ENCODE measurements at places on chromosomes 7 and 10. TPM values are rescaled to one million over a fixed set of nuclear protein-coding genes. Genes with fewer than 3 reads are reported as not detected.

The PDSS1 gene
- total RNA-seq = 14.9 TPM

The SH3PXD2A gene
- 0.60 TPM for total RNA-seq

The LRMDA gene
- 3.4 TPM for total RNA-seq

The MOGAT3 gene
- not detected for total RNA-seq

The BICC1 gene
- total RNA-seq = 23.5 TPM

The NUTM2E gene
- 0.26 TPM for total RNA-seq

The CACNB2 gene
- total RNA-seq = not detected

The SMKR1 gene
- 7.8 TPM for total RNA-seq

The DYNC1I1 gene
- 0.13 TPM for total RNA-seq

The MNX1 gene
- 4.2 TPM for total RNA-seq

The COL13A1 gene
- 0.21 TPM for total RNA-seq

The C10orf62 gene
- total RNA-seq = not detected

The SFTPA1 gene
- total RNA-seq = not detected

The BUD23 gene
- 134 TPM for total RNA-seq

The GRB10 gene
- 60.2 TPM for total RNA-seq

The DNAJC12 gene
- total RNA-seq = 49.6 TPM

The EVX1 gene
- 0.19 TPM for total RNA-seq

The CNNM1 gene
- 34.0 TPM for total RNA-seq

The PTPRN2 gene
- total RNA-seq = 0.54 TPM

The DGKI gene
- 0.43 TPM for total RNA-seq

The METTL2B gene
- total RNA-seq = 19.5 TPM

The ANKRD26 gene
- total RNA-seq = 2.9 TPM

The FGFBP3 gene
- 2.1 TPM for total RNA-seq

The PRKG1 gene
- total RNA-seq = not detected

The WEE2 gene
- total RNA-seq = not detected

The PIK3CG gene
- not detected for total RNA-seq

The HABP2 gene
- 0.14 TPM for total RNA-seq

The HMX3 gene
- total RNA-seq = not detected

The FAM25A gene
- total RNA-seq = not detected

The TLX1 gene
- not detected for total RNA-seq

The PLCE1 gene
- 7.0 TPM for total RNA-seq

All from A549 treated with dexamethasone at 1 μM for 4 hours (cell line).